GM12864 (cell line): ENCODE measurements at places on chromosomes 4 and X.

DNA sequence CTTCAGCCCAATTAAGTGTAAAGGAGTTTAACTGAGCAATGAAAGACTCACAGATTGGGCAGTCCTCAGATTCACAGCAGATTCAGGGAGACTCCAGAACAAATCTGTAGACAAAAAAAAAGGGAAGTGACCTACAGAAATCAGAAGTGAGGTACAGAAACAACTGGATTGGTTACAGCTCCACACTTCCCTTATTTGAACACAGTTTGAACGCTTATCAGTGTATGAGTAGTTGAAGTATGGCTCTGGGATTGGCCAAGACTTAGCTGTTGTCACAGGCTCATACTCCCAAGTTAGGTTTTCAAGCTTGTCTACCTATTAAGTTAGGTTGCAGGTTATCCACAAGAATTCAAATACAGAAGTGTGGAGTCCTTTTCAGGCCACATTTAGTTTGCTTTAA, 112.4 kb upstream of the ELOVL6 start:
- peak; percentile 15 for DNase-seq

DNA sequence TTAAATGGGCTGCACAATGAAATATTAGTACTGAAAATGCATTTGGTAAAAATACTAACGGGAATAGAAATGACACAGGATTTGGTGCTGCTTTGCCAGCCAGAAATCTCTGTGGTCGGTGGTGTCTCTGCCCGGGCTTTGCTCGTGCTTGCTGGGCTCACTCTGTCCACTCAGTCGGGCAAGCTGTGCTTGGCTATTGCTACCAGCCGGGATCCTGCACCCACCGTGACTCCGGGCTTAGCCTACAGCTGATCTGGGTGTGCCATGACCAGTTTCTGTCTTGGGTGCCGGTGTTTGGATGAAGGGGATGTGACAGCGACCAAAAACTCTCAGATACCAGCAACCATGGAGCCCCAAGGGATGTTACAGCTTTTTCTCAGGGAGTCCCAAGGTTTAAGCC, 487.7 kb downstream of the TECRL start:
- no peak for DNase-seq

GRCh38 chrX:69102612-69103194, 62.5 kb downstream of the PJA1 start:
- no peak for DNase-seq

GRCh38 chr4:2757426-2757825, 1.3 kb upstream of the TNIP2 start:
- DNase-seq = no peak

GRCh38 chrX:6968231-6968630, 179.3 kb upstream of the STS start:
- no peak for DNase-seq

DNA sequence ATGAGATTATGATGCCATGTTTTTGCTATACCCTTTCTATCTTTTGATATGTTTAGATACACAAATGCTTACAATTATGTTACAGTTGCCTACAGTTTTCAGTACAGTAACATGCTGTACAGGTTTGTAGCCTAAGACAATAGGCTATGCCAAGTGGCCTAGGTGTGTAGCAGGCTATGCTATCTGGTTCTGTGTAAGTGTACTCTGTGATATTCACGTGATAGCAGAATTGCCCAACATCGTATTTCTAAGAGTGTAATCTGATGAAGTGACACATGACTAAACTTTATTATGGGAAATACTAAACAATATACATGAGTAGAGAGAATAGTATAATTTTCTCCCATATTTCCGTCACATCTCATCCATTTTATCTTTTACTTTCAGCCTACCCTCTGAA, 97.0 kb downstream of the CLDN22 start:
- no peak for DNase-seq

DNA sequence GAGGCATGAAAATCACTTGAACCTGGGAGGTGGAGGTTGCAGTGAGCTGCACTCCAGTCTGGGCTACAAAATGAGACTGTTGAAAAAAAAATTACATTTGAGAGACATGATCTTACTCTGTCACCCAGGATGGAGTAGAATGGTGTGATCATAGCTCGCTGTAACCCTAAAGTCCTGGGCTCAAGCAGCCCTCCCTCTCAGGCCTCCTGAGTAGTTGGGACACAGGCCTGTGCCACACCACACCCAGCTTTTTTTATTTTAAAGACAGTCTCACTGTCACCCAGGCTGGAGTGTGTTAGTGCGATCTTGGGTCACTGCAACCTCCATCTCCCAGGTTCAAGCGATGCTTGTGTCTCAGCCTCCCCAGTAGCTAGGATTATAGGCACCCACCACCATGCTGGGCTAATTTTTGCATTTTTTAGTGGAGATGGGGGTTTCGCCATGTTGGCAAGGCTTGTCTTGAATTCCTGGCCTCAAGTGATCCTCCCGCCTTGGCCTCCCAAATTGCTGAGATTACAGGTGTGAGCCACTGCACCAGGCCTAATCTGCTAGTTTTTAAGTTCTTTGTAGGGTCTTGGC, 6.1 kb downstream of the RPS3A start:
- DNase-seq = no peak

DNA sequence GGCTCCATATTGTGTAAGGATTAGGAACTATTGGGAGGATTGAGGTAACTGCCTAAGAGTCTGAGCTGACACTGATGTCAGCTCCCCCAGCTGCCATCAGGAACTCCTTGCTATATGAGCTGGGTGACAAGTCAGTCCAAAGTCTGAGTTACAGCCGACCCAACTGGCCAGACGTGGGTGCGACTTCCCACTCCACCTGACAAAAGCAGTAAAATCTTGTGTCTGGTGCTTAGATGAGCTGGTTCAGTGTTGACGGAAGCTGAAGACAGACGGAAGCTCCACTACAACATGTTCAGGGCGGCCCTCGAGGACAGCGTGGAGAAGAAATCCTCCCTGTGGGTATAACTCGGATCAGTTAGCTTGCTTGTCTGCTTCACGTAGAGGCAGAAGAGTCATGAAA, 22.8 kb upstream of the NAT8L start:
- DNase-seq = no peak

DNA sequence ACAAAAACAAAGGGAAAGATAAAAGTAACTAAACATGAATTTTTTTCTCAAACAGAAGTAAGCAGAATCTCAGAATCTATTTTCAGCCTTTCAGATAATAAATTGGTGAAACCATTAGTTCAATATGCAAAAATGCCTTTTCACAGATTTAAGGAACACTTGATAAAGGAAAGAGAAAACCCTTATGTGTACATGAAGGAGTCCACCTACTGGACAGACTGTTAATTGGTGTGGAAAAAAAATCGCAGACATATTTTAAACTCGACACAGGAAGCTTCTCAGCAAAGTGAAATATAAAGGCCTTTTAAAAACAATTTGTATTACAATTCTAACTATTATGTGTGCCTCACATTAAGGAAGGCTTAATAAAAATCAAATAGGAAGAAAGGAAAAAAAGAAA, 22.3 kb downstream of the COX7B2 start:
- no peak for DNase-seq

DNA sequence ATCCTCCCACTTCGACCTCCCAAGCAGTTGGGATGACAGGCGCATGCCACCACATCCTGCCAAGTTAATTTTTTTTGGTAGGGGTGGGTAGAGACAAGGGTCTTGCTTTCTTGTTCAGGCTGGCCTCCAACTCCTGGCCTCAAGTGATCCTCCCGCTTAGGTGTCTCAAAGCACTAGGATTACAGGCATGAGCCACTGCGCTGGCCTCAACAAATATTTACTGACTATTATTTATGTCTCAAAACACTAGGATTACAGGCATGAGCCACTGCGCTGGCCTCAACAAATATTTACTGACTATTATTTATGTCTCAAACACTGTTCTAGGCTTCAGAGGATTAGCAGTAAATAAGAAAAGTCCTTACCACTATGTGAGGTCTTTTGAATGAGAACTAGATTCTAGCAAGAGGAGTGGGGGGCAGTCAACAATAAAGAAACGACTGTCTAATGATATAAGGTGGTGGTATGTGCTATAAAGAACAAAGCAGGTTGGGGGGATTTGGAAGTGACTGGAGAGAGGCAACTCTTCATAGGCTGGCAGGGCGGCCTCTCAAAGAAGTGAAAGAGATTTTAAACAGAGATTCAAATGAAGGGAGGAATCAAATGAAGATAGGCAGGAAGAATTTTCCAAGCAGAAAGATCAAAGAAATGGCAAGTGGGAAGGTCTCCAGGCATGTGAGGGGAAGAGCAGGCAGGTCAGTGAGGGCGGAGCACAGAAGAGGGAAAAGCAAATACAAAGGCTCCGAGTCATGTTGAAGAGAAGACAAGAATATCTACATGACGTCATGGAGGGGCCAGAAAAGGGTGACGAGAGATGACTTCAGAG, 12.7 kb upstream of the ACSL1 start:
- DNase-seq = no peak

DNA sequence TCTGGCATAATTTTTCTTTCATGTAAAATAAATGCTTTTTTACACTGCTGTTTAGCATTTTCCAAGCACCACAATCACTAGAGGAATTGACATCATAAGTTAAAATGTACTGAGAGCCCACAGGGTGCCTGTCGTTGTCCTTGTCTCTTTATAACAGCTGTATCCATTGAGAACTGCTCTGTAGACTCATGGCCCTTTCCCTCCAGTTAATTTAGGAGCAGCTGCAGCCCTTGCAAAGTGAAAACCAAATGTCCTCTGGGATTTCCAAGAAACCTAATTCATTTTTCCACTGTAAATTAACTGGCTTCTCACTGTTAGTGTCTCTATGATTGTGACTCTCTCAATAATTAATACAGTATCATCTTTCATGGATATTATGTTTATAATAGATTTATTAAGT, 185.9 kb downstream of the SLC4A4 start:
- DNase-seq = no peak

DNA sequence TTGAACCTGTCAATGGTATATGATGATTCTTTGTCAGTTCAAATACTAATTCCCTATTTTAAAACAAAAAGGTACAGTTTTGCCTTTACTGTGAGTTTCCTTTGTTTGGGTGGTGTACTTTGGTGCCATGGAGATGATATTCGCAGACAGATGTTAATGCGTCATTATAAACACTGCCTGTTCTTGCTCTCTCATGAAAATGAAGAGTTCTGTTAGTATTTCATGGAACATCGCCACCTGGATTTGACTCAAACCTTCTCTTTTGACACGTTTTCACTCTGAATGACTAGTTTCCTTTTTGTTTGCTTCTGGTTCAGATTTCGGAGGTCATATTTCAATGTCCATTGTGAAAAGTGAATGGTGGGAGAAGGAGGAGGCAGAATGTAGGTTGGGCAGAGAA, 6.9 kb upstream of the CTSO start:
- no peak for DNase-seq

GRCh38 chr4:143195581-143195980, 10.9 kb downstream of the USP38 start:
- DNase-seq = no peak

GRCh38 chrX:30521440-30522182, 56.0 kb downstream of the TASL start:
- DNase-seq = no peak

GRCh38 chr4:189385579-189385978, 555.1 kb upstream of the FRG1 start:
- DNase-seq = no peak

- no peak for DNase-seq
Measured at GRCh38 chr4:124637321-124637720, 75.2 kb downstream of the ANKRD50 start.

GRCh38 chrX:1400049-1400448, 8.1 kb upstream of the SLC25A6 start:
- DNase-seq = no peak

GRCh38 chrX:15221321-15221720, 48.6 kb downstream of the ASB9 start:
- DNase-seq = no peak

DNA sequence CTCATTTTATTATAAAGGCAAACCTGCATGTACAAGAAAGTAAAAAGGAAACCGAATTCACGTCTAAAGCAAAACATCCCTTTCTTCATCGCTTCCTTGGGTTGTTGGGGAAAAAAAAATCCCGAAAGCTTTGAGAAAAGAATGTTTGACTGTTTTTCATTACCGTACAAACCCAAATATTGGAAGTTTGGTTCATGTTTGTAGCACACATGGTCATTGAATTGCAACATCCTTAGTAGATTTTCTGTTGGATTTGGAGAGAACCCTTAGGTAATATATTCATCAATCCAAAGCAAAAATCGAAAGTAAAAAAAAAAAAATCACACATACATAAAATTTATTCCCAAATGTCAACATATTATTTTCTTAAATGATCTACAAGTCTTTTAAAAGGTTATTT, 420.3 kb downstream of the MAPK10 start:
- no peak for DNase-seq

DNA sequence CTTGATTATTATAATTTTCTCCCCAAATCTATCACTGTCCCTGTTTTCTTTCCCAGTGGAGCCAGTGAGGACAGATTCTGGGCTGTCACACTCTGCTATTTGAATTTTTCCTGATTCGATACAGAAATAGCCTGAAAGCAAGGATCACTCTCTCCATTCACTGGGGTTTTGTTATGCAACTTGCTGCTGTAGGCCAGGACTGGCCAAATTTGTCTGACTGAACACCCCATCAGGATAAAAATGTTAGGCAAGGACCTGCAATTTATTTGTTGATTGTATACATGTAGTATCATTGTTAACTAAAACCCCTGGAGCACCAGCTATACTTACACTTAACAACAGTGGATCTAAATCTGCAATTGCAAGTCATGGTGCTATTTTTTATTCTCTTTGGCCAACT, 68.7 kb downstream of the AASDH start:
- no peak for DNase-seq

DNA sequence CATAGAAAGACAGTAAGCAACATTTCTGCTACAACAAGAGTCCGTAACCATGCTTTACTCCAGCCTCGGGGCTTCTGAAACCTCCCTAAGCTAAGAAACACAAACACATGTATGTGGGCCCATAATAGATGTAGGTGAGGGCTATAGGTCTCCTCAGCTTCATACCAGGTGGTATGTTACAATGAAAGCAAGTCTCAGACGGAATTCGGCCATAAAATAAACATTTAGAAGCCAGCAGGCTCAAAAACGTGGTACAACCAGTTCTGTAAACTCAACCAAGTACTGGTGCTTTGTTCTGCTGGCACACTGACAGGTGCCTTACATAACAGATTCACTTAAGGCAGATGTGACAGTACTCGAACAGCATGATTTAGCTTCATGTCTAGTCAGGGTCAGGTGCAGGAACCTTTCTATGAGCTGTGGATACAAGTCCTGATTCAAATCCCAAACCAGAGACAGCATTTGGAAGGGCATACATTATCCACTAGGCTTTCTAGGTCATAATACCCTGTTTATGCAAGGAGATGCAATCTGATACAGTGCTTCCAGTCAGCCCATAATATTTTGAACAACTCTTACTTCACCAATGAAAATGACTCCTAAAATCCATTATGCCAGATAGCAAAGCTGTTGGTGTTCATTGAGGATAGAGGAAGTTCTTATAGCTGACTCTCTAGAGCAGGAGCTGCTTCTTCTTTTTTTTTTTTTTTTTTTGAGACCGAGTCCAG, 113.8 kb upstream of the ENPP6 start:
- DNase-seq = no peak

- no peak for DNase-seq
Measured at GRCh38 chrX:25009407-25009806, 6.4 kb downstream of the ARX start.

GRCh38 chr4:26050671-26051070, 136.7 kb downstream of the SMIM20 start:
- no peak for DNase-seq

- peak; percentile 88 for DNase-seq
Measured at GRCh38 chrX:13652850-13653693, at the start of gene TCEANC. TSS of gene TCEANC (plus strand) at chrX:13653141. CDS start at chrX:13662509, 9,368 bp downstream.

- DNase-seq = no peak
Measured at GRCh38 chrX:115257711-115258110, 23.8 kb upstream of the LRCH2 start.

GRCh38 chr4:31442236-31442635, 722.1 kb downstream of the PCDH7 start:
- no peak for DNase-seq
